ENCODE measurements at places on chromosomes 7 and 10.

GRCh38 chr10:107619139-107619538 lies 454.6 kb upstream of the SORCS1 start:
- H3K4me3 ChIP-seq: no peak overlapping the region
- H3K4me1 ChIP-seq: no peaks in the 10 kb centered on the region
- DNase-seq: no peak
- no peaks in the 10 kb centered on the region for H3K27me3 ChIP-seq
- H3K27ac ChIP-seq: no peak overlapping the region

DNA sequence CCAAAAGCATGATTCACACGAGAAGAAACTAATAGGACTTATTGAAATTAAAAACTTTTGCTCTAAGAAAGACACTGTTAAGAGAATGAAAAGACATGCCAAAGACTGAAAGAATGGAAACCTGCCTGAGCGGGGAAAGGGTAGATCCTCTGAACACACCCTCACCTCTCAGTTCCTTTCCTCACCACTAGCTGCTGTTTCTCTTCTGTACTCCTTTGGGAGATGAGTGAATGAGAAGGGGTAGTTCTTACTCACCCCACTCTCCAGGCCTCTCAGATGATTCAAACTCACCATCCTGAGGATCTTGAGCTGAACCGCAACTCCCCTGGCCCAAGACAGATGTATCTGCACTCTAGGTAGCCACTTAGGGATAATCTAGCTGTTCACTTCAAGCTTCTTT lies 41.9 kb downstream of the IQUB start:
- no peak overlapping the region for H3K27ac ChIP-seq
- peaks cover 31% of the 10 kb centered on the region for H3K27me3 ChIP-seq
- no peaks in the 10 kb centered on the region for H3K4me1 ChIP-seq
- H3K4me3 ChIP-seq: no peak overlapping the region
- H3K36me3 ChIP-seq: no peaks in the 10 kb centered on the region

DNA sequence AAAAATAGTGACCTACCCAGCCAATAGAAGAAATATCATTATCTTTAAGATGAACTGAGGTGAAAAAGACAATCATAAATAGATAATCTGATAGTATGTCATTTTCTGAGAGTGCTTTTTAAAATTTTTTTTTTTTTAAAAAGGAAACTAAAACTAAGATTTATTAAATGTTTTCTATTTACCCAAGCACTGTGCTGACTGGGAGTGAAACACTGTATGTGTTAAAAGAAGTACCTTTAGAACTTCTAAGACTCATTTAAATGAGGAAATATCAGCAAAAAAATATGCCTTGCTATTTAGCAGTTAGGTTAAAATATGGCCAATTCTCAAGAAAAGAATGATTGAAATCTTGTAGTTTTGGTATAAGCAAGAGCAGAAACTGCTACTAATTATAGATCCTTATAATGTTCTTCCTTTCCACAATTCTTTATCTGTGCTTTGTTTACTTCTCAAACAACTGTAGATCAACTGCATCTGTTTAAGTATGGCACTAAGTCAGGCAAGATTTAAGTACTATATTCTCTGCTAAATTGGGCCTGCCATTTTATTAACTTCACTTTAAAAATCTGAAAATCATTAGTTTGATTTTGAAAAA lies 39.5 kb upstream of the WNT2 start:
- no peak overlapping the region for H3K4me3 ChIP-seq
- no peak overlapping the region for H3K27ac ChIP-seq
- H3K4me1 ChIP-seq: no peaks in the 10 kb centered on the region
- no peaks in the 10 kb centered on the region for H3K36me3 ChIP-seq
- H3K27me3 ChIP-seq: no peaks in the 10 kb centered on the region

DNA sequence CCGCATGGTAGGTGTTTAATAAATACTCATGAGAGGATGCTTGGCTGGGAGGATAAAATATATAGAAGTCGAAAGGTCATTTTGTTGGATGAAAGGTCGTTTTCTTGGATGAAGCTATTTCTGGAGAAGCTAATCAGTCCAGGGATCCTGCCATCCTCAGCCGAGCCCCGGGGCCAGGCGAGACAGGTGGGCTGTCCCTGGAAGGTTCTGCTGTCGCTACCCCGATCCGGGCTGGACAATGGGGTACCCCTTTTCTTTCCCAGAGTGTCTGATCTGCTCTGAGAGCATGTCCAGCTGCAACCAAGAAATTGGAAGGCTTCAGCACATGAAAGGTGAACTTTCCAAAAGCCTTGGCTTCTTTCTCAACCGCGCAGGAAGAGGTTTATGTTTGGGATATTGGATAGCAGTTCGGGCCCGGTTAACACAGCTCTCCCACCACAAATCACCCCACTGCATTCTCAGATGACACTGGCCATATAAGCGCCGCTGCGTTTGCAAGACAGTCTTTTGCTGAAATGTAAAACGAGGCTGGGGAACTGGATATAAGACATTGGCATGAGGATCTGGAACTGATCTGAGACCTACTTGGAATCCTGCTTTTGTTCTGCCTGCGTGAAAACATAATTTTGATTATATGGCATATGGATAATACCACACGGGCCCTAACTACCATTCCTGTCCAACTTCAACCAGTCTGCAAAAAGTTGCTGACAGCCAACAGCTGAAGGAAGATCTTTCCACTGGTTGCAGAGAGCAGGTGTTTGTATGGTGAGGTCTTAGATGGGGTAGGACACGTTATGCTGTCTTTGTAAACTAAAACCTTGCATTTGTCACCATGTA lies 31.2 kb upstream of the MSRB2 start:
- no peaks in the 10 kb centered on the region for H3K36me3 ChIP-seq
- no peak overlapping the region for H3K27ac ChIP-seq
- no peak overlapping the region for H3K4me3 ChIP-seq
- no peak for DNase-seq
- peaks cover 3% of the 10 kb centered on the region for H3K4me1 ChIP-seq

- no peak overlapping the region for H3K27ac ChIP-seq
- peaks cover 49% of the 10 kb centered on the region for H3K27me3 ChIP-seq
- H3K36me3 ChIP-seq: peaks cover 4% of the 10 kb centered on the region
Observed at GRCh38 chr10:52312942-52313255, 1.2 kb upstream of the DKK1 start.

- peaks cover 2% of the 10 kb centered on the region for H3K27me3 ChIP-seq
- no peak overlapping the region for H3K27ac ChIP-seq
- no peak overlapping the region for H3K4me3 ChIP-seq
- no peak for DNase-seq
- no peaks in the 10 kb centered on the region for H3K4me1 ChIP-seq
Observed at GRCh38 chr10:76430061-76430645, 998.7 kb downstream of the LRMDA start.

GRCh38 chr7:119783799-119784198 lies 489.2 kb upstream of the KCND2 start:
- H3K4me1 ChIP-seq: no peaks in the 10 kb centered on the region
- DNase-seq: no peak
- no peak overlapping the region for H3K4me3 ChIP-seq
- H3K36me3 ChIP-seq: no peaks in the 10 kb centered on the region
- H3K27ac ChIP-seq: no peak overlapping the region

DNA sequence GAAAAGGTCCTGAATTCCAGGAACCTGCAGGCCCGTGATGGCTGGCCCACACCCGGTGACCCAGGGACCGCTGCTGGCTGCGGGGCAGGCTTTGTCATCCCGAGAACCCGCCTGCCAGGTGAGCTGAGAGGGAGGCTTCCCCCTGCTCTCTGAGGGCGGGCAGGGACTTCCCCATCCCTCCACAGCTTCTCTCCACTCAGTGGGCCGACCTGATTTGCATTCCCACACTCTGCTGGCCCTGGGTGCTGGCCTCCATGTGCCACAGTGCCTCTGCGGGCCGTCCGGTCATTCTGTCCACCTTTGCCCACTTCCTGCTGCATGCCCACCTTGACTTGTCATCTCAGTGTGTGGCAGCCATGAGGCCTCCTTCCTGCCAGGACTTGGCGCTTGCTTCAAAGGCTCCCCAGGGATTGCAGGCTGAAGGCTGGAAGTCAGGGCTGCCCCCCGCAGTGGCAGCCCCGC lies 35.3 kb downstream of the PALD1 start:
- H3K27me3 ChIP-seq: no peaks in the 10 kb centered on the region
- H3K27ac ChIP-seq: no peak overlapping the region
- no peaks in the 10 kb centered on the region for H3K4me1 ChIP-seq
- DNase-seq: no peak
- H3K4me3 ChIP-seq: no peak overlapping the region

GRCh38 chr10:30216821-30217220 lies 132.3 kb downstream of the MTPAP start:
- no peaks in the 10 kb centered on the region for H3K36me3 ChIP-seq
- peaks cover 20% of the 10 kb centered on the region for H3K27me3 ChIP-seq
- H3K27ac ChIP-seq: no peak overlapping the region
- no peak for DNase-seq
- H3K4me3 ChIP-seq: no peak overlapping the region
- H3K4me1 ChIP-seq: peaks cover 2% of the 10 kb centered on the region

GRCh38 chr10:24452030-24452429 lies 243.1 kb downstream of the KIAA1217 start:
- no peaks in the 10 kb centered on the region for H3K4me1 ChIP-seq
- H3K36me3 ChIP-seq: no peaks in the 10 kb centered on the region
- H3K27ac ChIP-seq: no peak overlapping the region
- H3K27me3 ChIP-seq: peaks cover 12% of the 10 kb centered on the region
- DNase-seq: no peak

DNA sequence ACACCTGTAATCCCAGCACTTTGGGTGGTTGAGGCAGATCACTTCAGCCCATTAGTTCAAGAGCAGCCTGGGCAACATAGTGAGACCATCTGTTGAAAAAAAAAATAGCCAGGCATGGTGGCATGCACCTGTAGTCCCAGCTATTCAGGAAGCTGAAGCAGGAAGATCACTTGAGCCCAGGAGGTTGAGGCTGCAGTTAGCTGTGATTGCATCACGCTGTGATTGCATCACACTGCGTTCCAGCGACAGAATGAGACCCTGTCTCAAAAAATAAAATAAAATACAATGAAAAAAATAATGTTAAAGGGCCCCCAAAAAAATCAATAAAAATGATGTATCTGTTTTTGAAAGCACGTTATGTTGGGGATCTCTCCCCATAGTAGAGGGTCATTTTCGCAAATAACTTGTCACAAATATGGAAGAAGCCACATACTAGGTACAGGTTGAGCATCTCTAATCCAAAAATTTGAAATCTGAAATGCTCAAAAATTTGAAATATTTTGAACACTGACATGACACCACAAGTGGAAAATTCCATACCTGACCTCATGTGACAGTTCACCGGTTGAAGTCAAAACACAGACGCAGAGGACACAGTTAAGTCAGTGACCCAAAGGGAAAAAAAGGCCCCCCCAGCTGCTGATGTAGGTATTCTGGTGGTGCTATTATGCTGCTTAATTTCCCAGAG lies 9.5 kb downstream of the CISD1 start:
- peaks cover 7% of the 10 kb centered on the region for H3K36me3 ChIP-seq
- DNase-seq: no peak
- H3K4me1 ChIP-seq: peaks cover 8% of the 10 kb centered on the region
- H3K27me3 ChIP-seq: no peaks in the 10 kb centered on the region
- H3K27ac ChIP-seq: no peak overlapping the region
- H3K4me3 ChIP-seq: no peak overlapping the region

DNA sequence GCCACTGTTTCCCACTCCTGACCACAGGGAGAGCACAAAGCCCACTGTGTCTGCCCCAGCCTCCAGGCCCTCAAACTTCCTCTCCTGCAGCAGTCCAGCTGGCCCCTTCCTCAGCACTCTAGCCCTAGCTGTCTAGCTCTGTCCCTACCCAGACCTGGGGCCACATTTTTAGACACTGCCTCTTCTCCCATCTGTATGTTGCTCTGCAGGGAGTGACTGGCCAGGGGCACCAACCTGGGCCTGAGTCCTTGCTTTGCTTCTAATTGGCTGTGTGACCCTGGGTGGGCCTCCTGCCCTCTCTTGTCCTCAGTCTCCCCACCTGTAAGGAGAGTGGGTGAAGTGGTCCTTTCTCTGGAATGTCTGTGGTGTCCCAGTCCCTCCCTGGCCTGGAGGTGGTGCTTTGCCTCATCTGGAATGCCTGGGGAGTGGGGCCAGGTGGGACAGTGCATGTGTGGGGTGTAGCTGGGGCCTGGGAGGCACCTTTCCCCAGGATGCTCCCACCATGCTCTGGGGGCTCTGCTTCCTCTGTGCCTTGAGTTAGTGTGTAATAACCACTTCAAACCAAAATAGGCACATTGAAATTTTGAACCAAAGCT lies 25.1 kb downstream of the AQP1 start:
- peaks cover 13% of the 10 kb centered on the region for H3K27me3 ChIP-seq
- no peak overlapping the region for H3K4me3 ChIP-seq
- H3K4me1 ChIP-seq: no peaks in the 10 kb centered on the region
- DNase-seq: no peak

- H3K36me3 ChIP-seq: no peaks in the 10 kb centered on the region
- no peak overlapping the region for H3K4me3 ChIP-seq
- H3K27ac ChIP-seq: no peak overlapping the region
- H3K4me1 ChIP-seq: peaks cover 15% of the 10 kb centered on the region
- DNase-seq: no peak
Observed at GRCh38 chr10:99777918-99778714, 4.3 kb upstream of the ABCC2 start.

DNA sequence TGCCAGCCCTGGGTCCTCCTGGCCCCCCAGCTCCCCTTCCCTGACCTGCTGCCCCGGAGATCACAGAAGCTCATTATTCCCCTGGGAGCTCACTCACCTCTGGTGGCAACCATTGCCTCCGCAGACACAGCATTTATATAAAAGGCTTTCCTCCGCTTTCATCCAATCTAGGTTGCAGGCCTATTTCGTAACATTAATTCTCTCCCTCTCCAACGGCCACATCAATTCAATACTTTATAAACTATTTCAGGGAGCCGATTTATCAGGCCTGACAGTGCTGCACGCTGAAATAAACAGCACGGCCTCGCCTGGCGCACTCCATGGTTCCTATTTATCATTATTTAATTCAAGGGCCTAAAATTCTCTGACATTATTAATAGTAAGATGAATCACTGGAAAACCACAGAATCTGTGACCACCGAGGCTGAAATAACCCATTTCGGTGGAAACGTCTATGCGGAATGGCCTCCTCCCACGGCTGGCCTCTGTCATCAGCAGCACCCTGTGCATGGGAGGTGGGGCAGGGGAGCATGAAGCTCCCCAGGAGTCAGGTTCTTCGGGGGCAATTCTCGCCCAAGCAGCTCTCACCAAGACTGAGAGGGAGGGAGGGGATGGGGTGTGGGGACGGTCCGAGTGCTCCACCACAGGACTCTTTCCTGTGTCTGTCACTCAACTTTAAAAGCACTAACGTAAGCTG lies 249.3 kb upstream of the PFKP start:
- DNase-seq: no peak
- no peaks in the 10 kb centered on the region for H3K4me1 ChIP-seq
- H3K36me3 ChIP-seq: no peaks in the 10 kb centered on the region

Measured in natural killer cell treated with Interleukin-12 subunit alpha and Interleukin-12 subunit beta and Interleukin-15 and Interleukin-18, amount 100 ng/mL, for 72 hours (primary cell).